ENCODE measurements at places on chromosomes 12 and 14. TPM values are rescaled to one million over a fixed set of nuclear protein-coding genes. Genes with fewer than 3 reads are reported as not detected.

Gene PLD4
- total RNA-seq, result 0.06 TPM

Gene KRT2
- not detected for total RNA-seq

Gene CHGA
- total RNA-seq, result 1.4 TPM

Gene SPTB
- 1.5 TPM for total RNA-seq

Gene LRIG3
- 5.4 TPM for total RNA-seq

Gene RILPL1
- total RNA-seq, result 14.2 TPM

Gene TMCC3
- total RNA-seq, result 0.99 TPM

Gene KLRK1
- not detected for total RNA-seq

Gene SIVA1
- total RNA-seq, result 210 TPM

Gene B4GALNT3
- total RNA-seq, result 0.59 TPM

Gene DENND5B
- 15.8 TPM for total RNA-seq

Gene PZP
- total RNA-seq, result not detected

Gene RAD9B
- total RNA-seq, result 0.17 TPM

Gene VWF
- 0.10 TPM for total RNA-seq

Gene GLI1
- total RNA-seq, result 9.3 TPM

Gene CMKLR1
- total RNA-seq, result not detected

Gene CLEC9A
- total RNA-seq, result not detected

Gene KLRC3
- 0.27 TPM for total RNA-seq

Gene RASSF8
- total RNA-seq, result 11.2 TPM

Gene SCN8A
- total RNA-seq, result 1.9 TPM

Gene ERO1A
- 45.7 TPM for total RNA-seq

Gene RND1
- total RNA-seq, result 17.8 TPM

Gene SLC4A8
- total RNA-seq, result 1.2 TPM

Gene KRT6C
- total RNA-seq, result not detected

Gene L3HYPDH
- total RNA-seq, result 43.9 TPM

Gene HNF1A
- total RNA-seq, result 5.6 TPM

Gene ADCY6
- 16.4 TPM for total RNA-seq

Gene ESR2
- 0.03 TPM for total RNA-seq

Gene KRT71
- total RNA-seq, result 0.05 TPM

Gene ADIPOR2
- 49.9 TPM for total RNA-seq

Gene KRT77
- total RNA-seq, result not detected

Gene TMEM132D
- not detected for total RNA-seq

Gene MYH6
- not detected for total RNA-seq

Gene CCDC175
- not detected for total RNA-seq

Gene SERPINA9
- not detected for total RNA-seq

Gene BIN2
- total RNA-seq, result 0.07 TPM

Gene CNTN1
- total RNA-seq, result 60.2 TPM

Gene LPAR5
- total RNA-seq, result 0.67 TPM

Gene RASSF9
- 0.67 TPM for total RNA-seq

Gene GNB3
- 2.2 TPM for total RNA-seq

Gene RBMS2
- total RNA-seq, result 17.4 TPM

Gene SERPINA5
- 0.16 TPM for total RNA-seq

Measured in A549 treated with CORT108297 at 1 μM for 4 hours (cell line).